Omental fat pad (tissue), 4 donors: ENCODE measurements at places on chromosomes 1 and 21. TPM values are rescaled to one million over a fixed set of nuclear protein-coding genes. Genes with fewer than 3 reads are reported as not detected.

- no peak for DNase-seq
Observed at GRCh38 chr1:217924924-217925323, 293.8 kb downstream of the SPATA17 start.

GRCh38 chr1:230573658-230574057 is 68.6 kb upstream of the COG2 start:
- DNase-seq: no peak

The SLX9 gene
- total RNA-seq: 19.8 TPM

DNA sequence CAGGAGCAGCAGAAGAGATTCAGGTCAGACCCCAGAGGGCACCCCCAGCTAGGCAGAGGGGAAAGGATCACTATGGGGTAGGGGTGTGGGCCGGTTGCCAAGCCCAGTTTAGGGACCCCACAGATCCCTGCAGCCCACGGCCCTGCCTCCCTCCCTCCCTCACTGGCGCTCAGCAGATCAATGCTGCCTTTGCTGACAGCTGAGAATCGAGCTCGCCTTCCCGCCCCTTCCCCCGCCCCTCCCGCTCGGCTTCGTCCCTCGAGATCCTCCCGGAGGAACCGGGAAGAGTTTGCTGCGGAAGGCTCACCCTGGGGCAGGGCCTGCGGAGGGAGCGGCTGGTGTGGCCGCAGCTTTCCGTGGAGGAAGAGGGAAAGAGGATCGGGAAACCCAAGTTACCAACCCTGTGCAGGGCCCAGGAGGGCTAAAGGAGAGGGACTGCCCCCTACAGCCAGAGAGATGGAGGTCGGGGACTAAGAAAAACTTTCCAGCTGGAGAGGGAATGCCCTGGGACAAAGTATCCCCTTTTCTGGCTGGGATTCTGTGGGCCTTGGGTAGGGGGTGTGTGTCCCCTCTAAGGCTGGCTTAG is 1.1 kb upstream of the KCNQ4 start:
- DNase-seq: no peak

DNA sequence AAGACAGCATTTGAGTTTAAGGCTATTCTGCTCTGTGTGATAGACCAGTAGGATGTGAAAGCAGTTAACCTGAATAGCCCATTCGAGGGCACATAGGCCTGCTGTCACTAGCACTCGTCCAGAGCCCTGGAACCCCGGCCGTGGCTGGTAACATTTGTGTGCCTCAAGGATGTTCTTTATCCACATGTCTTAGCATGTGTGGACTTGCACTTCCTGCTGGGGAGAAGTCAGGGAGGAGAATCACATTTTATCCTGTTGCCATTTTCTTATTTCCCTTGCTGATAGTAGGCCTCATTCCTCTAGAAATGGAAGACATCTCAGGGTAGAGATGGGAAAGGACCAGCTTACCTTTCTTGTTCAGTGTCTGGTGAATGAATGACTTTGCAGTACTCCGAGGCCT is 54.7 kb downstream of the VPS13D start:
- no peak for DNase-seq

DNA sequence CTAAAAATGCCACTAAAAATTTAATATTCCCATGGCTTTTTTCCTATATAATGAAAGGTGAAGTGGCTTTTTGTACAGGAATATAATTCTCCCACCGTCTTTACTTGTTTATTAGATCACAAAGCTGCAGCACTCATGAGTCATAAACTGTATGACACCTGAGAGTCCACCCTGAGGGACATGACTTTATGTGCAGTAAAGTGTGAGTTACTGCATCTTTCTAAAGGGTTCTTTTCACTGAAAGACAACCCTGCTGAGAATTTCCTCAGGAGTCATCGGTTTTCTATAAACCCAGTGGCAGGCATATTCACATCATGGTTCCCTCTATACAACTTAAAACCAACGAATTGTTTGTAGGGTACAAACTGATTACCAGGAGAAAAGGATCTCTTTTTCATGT is 77.4 kb downstream of the APP start:
- DNase-seq: no peak

- no peak for DNase-seq
Observed at GRCh38 chr1:184153731-184154130, 102.2 kb downstream of the TSEN15 start.

DNA sequence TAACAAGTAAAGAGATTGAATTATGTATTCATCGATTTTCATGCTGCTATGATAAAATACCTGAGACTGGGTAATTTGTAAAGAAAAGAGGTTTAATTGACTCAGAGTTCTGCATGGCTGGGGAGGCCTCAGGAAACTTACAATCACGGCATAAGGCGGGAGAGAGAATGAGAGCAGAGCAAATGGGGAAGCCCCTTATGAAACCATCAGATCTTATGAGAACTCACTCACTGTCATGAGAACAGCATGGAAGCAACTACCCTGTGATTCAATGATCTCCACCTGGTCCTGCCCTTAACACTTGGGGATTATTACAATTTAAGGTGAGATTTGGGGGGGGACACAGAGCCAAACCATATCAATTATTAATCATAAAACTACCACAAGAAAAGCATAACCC is 3.3 kb upstream of the GBP3 start:
- no peak for DNase-seq

The FAM167B gene
- total RNA-seq: 1.8 TPM

The LCE1A gene
- total RNA-seq: not detected

- no peak for DNase-seq
Observed at GRCh38 chr1:67489643-67490042, 59.4 kb upstream of the SERBP1 start.

The C1orf122 gene
- total RNA-seq: 75.0 TPM

GRCh38 chr1:182146286-182146685 is 84.8 kb upstream of the ZNF648 start:
- no peak for DNase-seq

- no peak for DNase-seq
Observed at GRCh38 chr1:21672478-21673276, 3.5 kb upstream of the RAP1GAP start.

The UMODL1 gene
- total RNA-seq: not detected

The CLDN8 gene
- not detected for total RNA-seq

DNA sequence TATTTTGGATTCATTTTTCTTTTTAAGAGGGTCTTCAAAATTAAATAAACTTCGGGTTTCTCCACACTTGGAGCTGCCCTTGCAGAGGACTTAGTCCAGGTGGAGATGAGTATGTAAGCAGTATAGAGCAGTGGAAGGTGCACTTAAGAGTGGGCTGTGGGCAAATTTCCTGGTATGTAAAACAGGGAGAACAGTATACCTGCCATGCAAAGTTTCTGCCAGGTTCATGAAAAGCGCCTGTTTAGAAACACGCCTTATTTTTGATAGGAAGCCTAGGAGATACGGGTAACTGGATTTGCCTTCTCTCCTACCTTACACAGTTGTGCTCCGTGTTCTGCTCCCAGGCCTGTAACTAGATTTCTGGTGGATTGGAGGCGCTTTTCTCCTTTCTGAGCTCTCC is 1.2 kb downstream of the KDM4A start:
- no peak for DNase-seq

DNA sequence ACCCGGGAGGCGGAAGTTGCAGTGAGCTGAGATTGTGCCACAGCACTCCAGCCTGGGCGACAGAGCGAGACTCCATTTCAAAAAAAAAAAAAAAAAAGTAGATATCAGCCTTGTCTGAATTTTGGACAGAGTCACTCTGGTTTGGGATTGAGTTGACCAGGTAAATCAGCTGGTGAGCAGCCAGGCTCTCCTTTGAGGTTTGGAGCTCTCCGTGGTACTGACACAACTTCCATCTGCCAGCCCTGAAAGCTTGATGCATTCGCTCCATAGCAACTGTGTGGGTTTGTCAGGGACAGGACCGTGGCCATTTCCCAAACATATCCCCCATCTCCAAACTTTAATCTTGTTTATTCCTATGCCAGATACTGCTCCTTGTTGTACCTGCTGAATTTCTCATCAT is 155.2 kb downstream of the DMRTA2 start:
- DNase-seq: no peak

DNA sequence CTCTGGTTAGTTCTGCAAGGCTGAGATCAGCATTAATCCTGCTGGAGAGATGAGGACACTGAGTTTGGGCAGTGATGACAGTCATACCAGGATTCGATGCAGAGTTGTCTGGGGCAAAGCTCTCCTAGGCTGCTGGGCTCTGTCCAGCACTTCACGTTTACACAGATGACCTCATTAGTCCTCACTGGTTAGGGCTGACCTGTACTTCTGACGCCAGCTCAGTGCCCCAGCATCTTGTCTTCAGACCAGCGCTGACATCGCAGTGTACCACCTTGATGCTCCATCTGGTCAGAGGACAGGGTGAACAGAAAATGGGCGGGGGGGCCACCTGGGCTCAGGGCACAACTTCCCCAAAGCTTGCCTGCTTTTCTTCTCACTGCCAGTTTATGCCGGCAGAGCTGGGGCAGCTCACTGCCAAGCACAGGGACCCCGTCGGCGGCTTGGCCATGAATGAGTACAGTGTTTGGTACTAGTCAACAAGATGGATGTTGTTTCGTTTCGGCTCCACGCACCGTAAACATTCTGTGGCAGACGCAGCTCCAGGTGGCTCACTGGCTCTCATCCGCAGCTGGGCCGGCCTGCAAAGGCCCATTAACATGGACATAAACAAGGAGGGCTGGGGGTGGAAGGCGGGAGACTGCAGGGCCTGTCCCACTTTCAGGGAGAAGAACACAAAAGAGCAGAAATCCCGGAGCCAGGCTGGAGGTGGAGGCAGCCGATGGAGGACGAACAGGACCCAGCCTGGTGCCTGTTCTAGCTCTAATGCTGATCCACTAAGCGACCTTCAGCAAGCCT is 118.7 kb downstream of the GLIS1 start:
- no peak for DNase-seq

The UBE2G2 gene
- 106 TPM for total RNA-seq

DNA sequence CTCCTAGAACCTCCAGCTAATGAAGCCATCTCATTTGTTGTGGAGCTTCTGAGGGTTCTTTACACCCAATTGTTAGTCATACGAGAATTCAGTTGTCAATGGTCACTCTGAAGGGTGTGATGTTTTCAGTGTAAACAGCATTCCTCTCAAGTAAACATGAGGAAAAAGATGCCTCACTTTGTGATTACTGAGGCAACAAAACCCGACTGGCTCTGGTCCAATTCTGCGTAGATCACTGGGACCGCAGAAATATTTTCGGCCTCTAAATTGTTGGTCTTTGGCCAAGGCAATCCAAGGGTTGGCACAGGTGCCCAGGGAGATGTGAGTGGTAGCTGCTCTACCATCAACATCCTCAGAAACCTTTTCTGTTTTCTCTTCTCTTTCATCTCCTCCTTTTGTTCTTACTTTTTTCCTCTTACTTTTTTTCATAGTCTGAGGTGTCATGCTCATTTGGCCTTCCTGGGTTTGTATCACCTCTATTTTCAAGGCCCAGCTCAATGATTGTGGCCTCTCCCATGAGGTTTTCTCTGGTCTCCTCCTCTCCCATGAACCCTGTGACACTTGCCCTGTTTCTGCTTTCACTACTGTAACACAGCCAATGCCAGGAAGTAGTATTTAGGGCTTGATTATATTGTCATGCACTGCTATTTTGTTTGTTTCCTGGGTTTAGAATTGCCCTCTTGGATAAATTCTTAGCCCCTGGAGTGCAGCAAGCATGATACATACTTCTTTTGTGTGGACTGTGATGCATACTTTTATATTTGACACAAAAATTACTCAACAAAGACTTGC is 221.9 kb downstream of the TNR start:
- no peak for DNase-seq

GRCh38 chr1:1208713-1209433 is 2.5 kb upstream of the TNFRSF18 start:
- no peak for DNase-seq

- DNase-seq: no peak
Observed at GRCh38 chr1:48591181-48591580, 119.2 kb upstream of the SPATA6 start.

The FCGR3A gene
- total RNA-seq: 27.6 TPM
